Endothelial cell of coronary artery (primary cell): ENCODE measurements at places on chromosomes 13 and 19. TPM values are rescaled to one million over a fixed set of nuclear protein-coding genes. Genes with fewer than 3 reads are reported as not detected.

Gene KANK2
- 43.2 and 105 TPM in 2 replicates for total RNA-seq

Gene PODNL1
- 0.09 TPM in 2 replicates for total RNA-seq

Gene TEX29
- not detected in 2 replicates for total RNA-seq

Gene RFPL4A
- 0.36 TPM in 1 of 2 replicates, not detected in the other for total RNA-seq

Gene LGALS14
- not detected in 2 replicates for total RNA-seq

Gene SELENOW
- total RNA-seq = 257 and 398 TPM in 2 replicates

Gene STOML3
- total RNA-seq = not detected in 2 replicates

Gene RNF17
- total RNA-seq = 0.28 TPM in 1 of 2 replicates, not detected in the other

Gene ZNF329
- total RNA-seq = 8.6 and 10.1 TPM in 2 replicates

Gene SBK2
- not detected in 2 replicates for total RNA-seq

Gene SOX21
- total RNA-seq = not detected in 2 replicates

Gene FGF14
- not detected in 2 replicates for total RNA-seq

Gene TTYH1
- not detected in 2 replicates for total RNA-seq

Gene OLFM2
- 0.36 and 2.4 TPM in 2 replicates for total RNA-seq

Gene GPC6
- total RNA-seq = under 0.01 and 0.94 TPM in 2 replicates

Gene ITPKC
- 15.0 and 20.7 TPM in 2 replicates for total RNA-seq

Gene SIGLEC11
- total RNA-seq = 0.09 TPM in 1 of 2 replicates, not detected in the other

Gene LMTK3
- total RNA-seq = under 0.01 and 0.28 TPM in 2 replicates

Gene NDUFS7
- 61.5 and 62.4 TPM in 2 replicates for total RNA-seq

Gene SHISA7
- total RNA-seq = not detected in 2 replicates

Gene ZNF841
- total RNA-seq = 13.0 and 21.0 TPM in 2 replicates

Gene LRRC63
- under 0.01 TPM in 1 of 2 replicates, not detected in the other for total RNA-seq

Gene IGLON5
- total RNA-seq = under 0.01 TPM in 1 of 2 replicates, not detected in the other

Gene KRTDAP
- not detected in 2 replicates for total RNA-seq

Gene SLC46A3
- total RNA-seq = 13.0 and 15.4 TPM in 2 replicates

Gene KLF2
- 7.2 and 15.4 TPM in 2 replicates for total RNA-seq

Gene LILRA1
- not detected in 2 replicates for total RNA-seq

Gene MEIS3
- 4.0 TPM in 1 of 2 replicates, not detected in the other for total RNA-seq

Gene IGFL4
- not detected in 2 replicates for total RNA-seq

Gene CGB5
- not detected in 2 replicates for total RNA-seq

Gene ZNF835
- total RNA-seq = under 0.01 and 0.19 TPM in 2 replicates

Gene MBD3L3
- not detected in 2 replicates for total RNA-seq

Gene PBX4
- total RNA-seq = not detected in 2 replicates

Gene CGB8
- not detected in 2 replicates for total RNA-seq

Gene PINLYP
- 0.18 and 0.85 TPM in 2 replicates for total RNA-seq

Gene ATP4A
- not detected in 2 replicates for total RNA-seq

Gene COL4A2
- total RNA-seq = 481 and 1,014 TPM in 2 replicates

Gene CABP5
- total RNA-seq = not detected in 2 replicates

Gene SBSN
- total RNA-seq = 0.09 TPM in 1 of 2 replicates, not detected in the other

Gene SIGLEC8
- total RNA-seq = not detected in 2 replicates

Gene MCEMP1
- total RNA-seq = not detected in 2 replicates

Gene CYP2A6
- total RNA-seq = not detected in 2 replicates

Gene SMIM44
- total RNA-seq = not detected in 2 replicates

Gene PRDX2
- 224 and 246 TPM in 2 replicates for total RNA-seq

Gene ELAVL3
- not detected in 2 replicates for total RNA-seq

Gene ATP1A3
- under 0.01 TPM in 1 of 2 replicates, not detected in the other for total RNA-seq

Gene FCAR
- total RNA-seq = not detected in 2 replicates
